ENCODE measurements at places on chromosomes 13 and 19. TPM values are rescaled to one million over a fixed set of nuclear protein-coding genes. Genes with fewer than 3 reads are reported as not detected.

FARSA gene
- 33.5 TPM for total RNA-seq

CEACAM7 gene
- not detected for total RNA-seq

ZNF787 gene
- 19.5 TPM for total RNA-seq

SLAIN1 gene
- total RNA-seq = not detected

ZNF66 gene
- 1.9 TPM for total RNA-seq

CD37 gene
- not detected for total RNA-seq

GRCh38 chr13:21130116-21130515 is 46.2 kb downstream of the SKA3 start:
- H3K27me3 ChIP-seq = no peaks in the 10 kb centered on the region
- peak; percentile 55 for DNase-seq
- no peaks in the 10 kb centered on the region for H3K36me3 ChIP-seq
- H3K4me3 ChIP-seq = no peak overlapping the region
- H3K4me1 ChIP-seq = peaks cover 11% of the 10 kb centered on the region

- no peaks in the 10 kb centered on the region for H3K27me3 ChIP-seq
- H3K4me3 ChIP-seq = peak within 1 kb of the TSS; percentile 95
- no peaks in the 10 kb centered on the region for H3K36me3 ChIP-seq
- peak; percentile 84 for DNase-seq
- no peak within 1 kb of the TSS for H3K27ac ChIP-seq
- H3K4me1 ChIP-seq = peaks cover 8% of the 10 kb centered on the region
Measured at GRCh38 chr19:36032251-36033104, at the start of gene CLIP3. CLIP3 (minus strand) TSS chr19:36032873; CDS start chr19:36032357, 516 bp downstream.

GRCh38 chr19:3798137-3798536 is 12.0 kb upstream of the MATK start:
- no peaks in the 10 kb centered on the region for H3K4me1 ChIP-seq
- H3K36me3 ChIP-seq = no peaks in the 10 kb centered on the region
- H3K27ac ChIP-seq = no peak overlapping the region

DNA sequence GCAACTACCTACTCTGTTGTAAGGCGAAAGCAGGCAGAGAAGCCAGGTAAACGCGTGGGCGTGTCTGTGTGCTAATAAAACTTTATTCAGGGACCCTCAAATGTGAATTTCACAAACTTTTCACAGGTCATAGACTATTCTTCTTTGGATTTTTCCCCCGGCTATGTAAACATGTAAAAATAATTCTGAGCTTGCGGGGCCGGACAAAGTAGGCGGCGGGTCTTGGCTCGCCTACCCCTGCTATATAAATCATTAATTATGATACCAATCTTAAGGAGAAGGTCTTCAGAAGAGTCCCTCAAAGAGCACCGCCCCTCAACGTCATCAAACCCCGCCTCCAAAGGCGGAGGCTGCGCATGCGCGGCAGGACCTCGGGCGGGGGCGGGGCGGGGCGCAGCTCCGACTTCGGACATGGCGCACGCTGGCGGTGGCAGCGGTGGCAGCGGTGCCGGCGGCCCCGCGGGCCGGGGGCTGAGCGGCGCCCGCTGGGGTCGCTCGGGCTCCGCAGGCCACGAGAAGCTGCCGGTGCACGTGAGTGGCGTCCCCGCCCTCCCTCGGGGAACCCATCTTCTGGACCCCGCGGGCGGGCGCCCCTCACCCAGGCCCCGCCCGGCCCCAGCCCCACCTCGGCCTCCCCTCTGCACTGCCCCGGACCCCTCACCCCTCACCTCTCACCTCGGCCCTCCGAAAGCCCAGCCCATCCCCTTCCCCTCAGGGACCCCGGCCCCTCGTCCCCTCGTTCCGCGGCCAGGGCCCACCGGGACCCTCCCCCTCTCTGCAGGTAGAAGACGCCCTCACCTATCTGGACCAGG is at the start of gene SIN3B:
Gene SIN3B (plus strand): TSS at position 389 of the 812 bp plus-strand sequence. CDS start 23 bp downstream, at position 412.
- peaks cover 22% of the 10 kb centered on the region for H3K4me1 ChIP-seq
- peak within 1 kb of the TSS; percentile 94 for H3K4me3 ChIP-seq
- no peak within 1 kb of the TSS for H3K27ac ChIP-seq
- H3K36me3 ChIP-seq = peaks cover 21% of the 10 kb centered on the region
- H3K27me3 ChIP-seq = no peaks in the 10 kb centered on the region
- DNase-seq = peak; percentile 93

Data from GM23248 (cell line).